DMS79 (cell line): ENCODE measurements at places on chromosomes 3 and 15.

DNA sequence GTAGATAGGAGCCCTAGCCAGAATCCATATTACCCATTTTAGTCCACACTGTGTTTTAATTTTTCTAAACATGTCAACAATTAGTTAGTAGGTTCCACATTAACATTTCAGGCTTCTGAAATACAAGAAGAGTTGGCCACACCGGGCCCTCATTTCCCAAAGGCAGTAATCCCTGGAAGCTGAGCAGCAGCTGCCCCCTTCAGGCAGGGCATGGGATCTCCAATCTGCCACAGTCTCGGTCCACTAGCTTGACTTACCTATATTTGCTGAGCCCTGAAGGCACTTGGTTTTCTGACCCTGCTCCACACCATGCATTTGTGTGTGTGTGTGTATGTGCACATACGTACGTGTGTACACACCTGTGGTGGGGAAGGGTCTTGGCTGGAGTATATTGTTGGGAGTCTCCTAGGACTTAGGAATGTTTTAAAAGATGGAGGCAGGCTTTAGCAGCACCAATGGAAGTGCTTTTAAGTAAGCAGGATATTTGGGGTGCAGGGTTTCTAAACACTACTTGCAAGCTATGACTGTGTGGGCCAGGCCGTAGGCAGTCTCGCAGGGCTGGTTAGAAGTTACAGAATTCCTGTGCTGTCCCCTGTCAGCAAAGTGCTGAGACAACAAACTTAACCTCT is 71.2 kb upstream of the SOX14 start:
- no peak for DNase-seq

GRCh38 chr3:124886168-124887056 is 753 bp downstream of the ITGB5 start:
- DNase-seq: no peak

DNA sequence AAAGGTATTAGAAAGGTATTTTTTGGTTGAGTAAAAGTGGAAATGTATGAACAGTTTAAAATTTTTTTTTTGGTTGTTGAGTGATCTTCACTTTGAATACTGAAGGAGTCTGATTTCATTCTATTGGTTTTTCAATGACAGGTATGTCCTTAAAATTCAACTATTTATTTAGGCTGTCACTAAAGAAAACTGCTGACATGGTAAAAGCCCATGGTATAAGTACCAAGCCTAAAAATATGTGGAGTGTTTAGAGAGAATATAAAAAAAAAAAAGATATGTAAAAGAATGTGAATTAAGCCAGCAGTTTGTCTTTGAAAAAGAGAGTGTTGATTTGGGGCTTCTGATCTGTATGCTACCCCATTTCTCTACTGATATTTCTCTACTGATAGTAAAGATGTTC is 90.3 kb upstream of the SUCLG2 start:
- DNase-seq: no peak

- DNase-seq: no peak
These were observed 735 bp downstream of the CAMK1 start for GRCh38 chr3:9769012-9769411.

- no peak for DNase-seq
These were observed 247.6 kb upstream of the C2CD4B start for GRCh38 chr15:62412686-62413085.

GRCh38 chr15:38398134-38398533 is 55.8 kb upstream of the FAM98B start:
- DNase-seq: no peak
